ENCODE measurements at places on chromosomes 16 and 17. TPM values are rescaled to one million over a fixed set of nuclear protein-coding genes. Genes with fewer than 3 reads are reported as not detected.

KRT33B gene
- not detected for total RNA-seq

SHMT1 gene
- 12.4 TPM for total RNA-seq

CLEC16A gene
- 22.9 TPM for total RNA-seq

CDRT4 gene
- 2.5 TPM for total RNA-seq

GALK1 gene
- 87.3 TPM for total RNA-seq

SCNN1B gene
- total RNA-seq = under 0.01 TPM

RANBP10 gene
- total RNA-seq = 4.6 TPM

HAS3 gene
- total RNA-seq = 1.1 TPM

NPIPB6 gene
- not detected for total RNA-seq

RGS11 gene
- total RNA-seq = 1.9 TPM

HOXB9 gene
- total RNA-seq = not detected

MIF4GD gene
- 7.6 TPM for total RNA-seq

Data from endothelial cell of coronary artery (primary cell).